Stimulated activated CD4-positive, alpha-beta T cell treated with anti-CD3 and anti-CD28 coated beads, TNF-alpha, amount 100 ng/mL, for 4 hours (primary cell): ENCODE measurements at places on chromosomes 2 and 18.
A peak's percentile ranks its signal among the peaks of the same experiment; 100 is the strongest.

DNA sequence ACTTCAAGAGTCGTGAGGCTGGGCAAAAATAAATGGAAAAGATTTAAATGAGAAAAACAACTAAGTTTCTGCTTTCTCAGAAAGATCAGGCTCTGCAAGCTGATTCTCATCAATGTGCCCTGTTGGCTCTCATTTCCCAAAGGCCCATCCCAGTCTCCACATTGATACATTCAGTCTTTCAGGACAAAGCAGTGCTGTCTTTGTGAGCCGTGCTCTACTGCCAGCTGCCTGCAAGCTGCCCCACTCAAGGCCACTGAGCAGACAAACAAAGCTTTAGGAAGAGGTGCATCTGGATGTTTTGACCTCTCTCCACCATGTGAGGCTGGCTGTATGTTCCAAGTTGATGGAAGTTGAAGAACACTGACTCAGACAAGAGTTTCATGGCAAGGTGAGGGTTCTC, 48.8 kb downstream of the FSHR start:
- DNase-seq: no peak

GRCh38 chr2:179336782-179337534, 72.3 kb upstream of the SESTD1 start:
- DNase-seq: no peak

- no peak for DNase-seq
Observed at GRCh38 chr18:60215432-60215831, 157.1 kb downstream of the MC4R start.

- no peak for DNase-seq
Observed at GRCh38 chr2:178008636-178009289, 63.8 kb downstream of the PDE11A start.

DNA sequence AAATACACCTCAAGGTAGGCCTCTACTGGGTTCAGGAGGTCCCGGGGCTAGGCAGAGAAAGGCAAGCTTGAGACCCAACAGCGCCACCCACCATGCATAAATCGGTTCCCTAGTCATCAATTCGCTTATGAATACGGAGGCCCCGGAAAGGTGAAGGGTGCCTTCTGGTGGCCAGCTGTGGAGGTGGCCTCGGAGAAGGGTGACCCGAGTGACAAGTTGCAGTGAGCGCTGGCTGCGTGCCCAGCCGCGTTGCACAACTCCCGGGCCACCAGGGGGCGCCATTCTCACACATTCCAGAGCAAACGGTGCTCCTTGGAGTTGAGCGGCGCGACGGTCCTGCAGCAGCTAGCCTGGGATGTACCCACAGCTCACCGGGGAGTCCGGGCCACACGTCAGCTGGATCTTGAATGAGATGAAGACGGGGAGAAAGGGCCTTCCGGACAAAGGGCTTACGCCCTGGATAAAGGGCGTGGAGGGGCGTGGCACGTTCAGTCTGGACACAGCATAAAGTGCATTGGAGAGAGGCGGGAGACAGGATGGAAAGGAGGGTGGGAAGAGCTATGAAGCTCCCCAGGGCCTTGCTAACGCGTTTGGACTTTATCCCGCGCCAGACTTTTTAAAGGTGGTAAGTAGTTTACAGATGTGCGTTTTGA, 20.4 kb downstream of the TMSB10 start:
- DNase-seq: peak; percentile 99

DNA sequence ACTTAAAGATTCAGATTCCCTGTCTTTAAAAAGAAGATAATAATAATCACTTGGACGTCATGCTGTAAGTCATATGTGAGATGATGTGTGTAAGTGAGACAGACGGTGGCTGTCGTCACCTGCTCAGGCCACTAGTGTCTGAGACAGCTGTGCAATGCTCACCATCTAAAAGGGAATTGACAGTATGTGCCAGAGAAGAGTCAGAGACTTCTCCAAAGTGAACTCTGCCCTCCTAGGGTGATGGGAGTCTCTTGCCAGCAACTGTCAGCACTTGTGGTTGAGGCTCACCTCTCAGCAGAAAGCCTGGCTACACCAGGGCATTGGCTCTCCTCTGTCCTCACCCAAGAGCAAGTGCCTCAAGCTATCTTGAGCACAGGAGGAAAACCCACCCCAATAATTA, 131.6 kb upstream of the DNAJC10 start:
- DNase-seq: no peak

- DNase-seq: no peak
Observed at GRCh38 chr18:22177327-22177871, 8.0 kb downstream of the GATA6 start.

- no peak for DNase-seq
Observed at GRCh38 chr2:109726379-109727270, 67.5 kb upstream of the RGPD5 start.

GRCh38 chr18:24234850-24235418, 96.1 kb downstream of the CABYR start:
- DNase-seq: no peak

DNA sequence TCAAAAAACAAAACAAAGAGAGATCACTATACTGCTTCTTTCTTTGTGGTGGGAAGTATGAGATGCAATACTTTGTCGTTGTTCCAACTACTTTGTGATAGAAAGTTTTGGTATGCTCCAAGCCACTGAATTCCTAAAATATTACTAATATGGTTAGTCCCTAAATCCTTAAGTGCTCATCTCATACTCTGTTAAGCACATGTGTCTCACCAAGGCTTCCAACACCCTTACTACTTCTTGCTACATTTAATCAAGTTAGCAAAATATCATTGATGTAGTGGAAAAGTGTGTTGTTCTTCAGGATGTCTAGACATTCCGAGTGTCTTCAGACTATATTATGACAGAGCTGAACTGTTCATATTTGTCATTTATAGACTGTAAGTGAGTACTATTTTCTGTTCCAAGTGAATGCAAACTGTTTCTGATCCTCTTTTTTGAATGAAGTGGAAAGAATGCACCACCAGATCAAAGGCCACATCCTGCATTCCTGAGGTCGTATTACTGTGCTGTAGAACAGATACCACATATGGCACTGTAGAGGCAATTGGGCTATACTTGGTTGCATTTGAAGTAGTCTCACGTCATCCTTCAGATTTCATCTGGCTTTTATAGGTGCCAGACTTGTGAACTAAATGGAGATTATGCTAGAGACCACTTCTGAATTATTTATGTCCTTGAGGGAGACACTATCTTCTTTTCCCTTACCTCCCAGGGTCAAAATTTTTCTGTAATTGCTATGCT, 298.4 kb upstream of the ZNF521 start:
- no peak for DNase-seq

DNA sequence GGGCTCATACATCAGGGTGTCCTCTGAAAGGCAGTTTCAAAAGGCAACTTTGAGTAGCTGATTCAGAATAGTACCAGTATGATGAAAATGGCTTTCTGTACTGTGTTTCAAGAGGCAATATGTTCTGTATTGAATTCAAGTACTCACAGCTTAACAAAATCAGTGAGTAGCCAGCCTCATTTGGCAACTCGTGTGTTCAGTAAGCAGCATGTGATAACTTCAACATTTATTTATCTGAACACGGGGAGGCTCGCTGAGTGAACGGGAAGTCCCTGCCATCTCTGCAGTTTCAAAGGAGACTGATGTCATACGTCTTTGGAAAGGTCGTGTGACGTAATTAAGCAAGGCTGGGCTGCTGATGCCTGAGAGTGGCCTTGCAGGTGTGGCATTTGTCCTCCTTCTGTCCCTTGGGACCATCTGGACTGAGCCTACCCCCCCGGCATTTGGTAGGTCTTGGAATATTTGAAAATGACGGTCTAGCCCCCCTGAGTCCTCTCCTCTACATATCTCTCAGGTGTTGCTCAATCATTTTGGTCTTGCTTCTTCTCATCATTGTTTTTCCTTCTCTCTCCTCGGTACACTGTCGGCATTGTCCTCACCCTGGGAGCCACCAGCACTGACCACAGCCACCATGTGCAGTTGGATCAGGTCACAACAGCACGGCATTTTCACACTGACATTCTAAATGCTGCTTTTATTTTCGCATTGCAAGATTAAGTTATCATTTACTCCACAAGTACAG, 62.8 kb downstream of the SMIM21 start:
- no peak for DNase-seq

DNA sequence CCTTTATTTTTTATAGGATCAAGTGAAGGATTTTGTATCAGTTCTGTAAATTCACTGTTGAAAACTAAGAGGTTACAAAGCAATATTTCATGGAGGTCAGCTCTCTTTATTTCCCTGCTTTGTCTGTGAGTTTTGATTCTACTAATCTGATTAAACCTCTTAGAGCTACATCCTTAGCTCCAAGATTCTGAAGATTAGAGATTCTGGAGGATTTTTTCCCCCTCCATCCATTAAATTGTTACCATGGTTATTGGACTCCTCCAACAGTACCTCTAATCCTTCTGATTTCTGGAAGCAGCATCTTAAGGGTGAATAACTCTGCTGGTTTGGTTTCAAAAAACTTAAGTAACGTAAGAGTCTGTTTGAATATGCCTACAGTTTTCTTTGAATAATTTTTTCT, 110.0 kb downstream of the TANC1 start:
- no peak for DNase-seq

- DNase-seq: no peak
Observed at GRCh38 chr2:19251554-19251953, 106.9 kb downstream of the OSR1 start.

GRCh38 chr2:215784371-215784783, 229.0 kb downstream of the MREG start:
- DNase-seq: no peak

- no peak for DNase-seq
Observed at GRCh38 chr2:226652369-226652768, 147.3 kb downstream of the IRS1 start.

GRCh38 chr2:176463546-176463945, 194.3 kb downstream of the MTX2 start:
- DNase-seq: no peak

DNA sequence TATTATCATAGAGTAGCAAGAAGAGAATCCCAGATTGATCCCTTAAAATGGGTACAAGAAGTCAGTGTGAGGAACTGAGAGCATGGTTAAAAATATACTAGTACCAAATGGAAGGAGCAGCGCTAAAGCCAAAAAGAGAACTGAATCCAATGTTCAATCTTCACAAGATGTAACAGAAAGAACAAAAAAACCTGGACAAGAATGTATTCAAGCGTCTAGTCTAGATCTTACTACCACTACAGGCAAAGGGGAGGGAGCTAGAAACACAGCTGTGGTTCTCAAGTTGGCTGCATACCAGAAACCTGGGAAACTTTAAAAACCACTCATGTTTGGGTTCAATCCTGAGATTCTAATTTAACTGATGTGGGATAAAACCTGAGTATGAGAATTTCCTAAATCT, 57.5 kb downstream of the PIAS2 start:
- no peak for DNase-seq

DNA sequence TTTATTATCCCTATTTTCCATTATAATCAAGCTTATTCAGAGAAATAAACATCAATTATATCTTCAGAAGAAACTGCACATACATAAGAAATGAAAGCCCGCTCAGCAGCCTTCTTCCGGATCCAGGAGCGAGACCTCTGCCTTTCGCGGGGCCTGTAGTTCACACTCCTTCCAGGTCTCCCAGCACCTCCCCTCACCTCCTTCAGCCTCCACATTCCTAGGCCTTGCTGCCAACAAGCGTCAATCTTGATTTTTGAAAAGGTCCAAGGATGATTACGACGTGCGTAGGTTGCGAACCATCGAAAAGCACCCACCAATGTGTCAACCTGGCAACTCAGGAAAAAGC, 355 bp upstream of the KIDINS220 start:
- no peak for DNase-seq

DNA sequence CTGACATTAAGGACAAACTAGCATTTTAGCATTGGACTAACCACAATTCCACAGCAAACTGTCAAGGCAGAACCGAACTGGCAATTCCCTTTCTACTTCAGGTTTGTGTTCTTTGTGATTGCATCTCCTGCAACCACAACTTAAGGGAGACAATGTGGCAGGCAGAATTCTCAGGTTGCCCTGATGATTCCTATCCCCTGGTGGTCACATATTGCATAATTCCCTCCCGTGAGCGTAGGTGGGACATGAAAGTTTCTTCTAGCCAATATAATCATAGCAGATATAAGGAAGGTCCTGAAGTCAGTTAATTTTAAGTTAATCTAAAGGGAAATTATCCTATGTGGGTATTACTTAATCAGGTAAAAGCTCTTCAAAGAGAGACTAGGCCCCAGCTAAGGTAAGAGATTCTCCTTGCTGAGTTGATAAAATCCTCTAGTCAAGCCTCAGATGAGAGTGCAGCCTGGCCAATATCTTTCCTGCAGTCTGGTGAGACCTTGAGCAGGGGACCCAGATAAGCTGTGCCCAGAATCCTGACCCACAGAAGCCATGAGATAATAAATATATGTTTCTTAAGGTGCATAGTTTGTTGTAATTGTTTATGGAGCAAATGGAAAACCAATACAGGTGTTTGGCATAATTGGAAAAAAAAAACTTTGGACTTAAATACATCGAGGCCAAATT, 45.9 kb upstream of the TNP1 start:
- DNase-seq: no peak
